ENCODE measurements at places on chromosomes 7 and 10. TPM values are rescaled to one million over a fixed set of nuclear protein-coding genes. Genes with fewer than 3 reads are reported as not detected.

DNA sequence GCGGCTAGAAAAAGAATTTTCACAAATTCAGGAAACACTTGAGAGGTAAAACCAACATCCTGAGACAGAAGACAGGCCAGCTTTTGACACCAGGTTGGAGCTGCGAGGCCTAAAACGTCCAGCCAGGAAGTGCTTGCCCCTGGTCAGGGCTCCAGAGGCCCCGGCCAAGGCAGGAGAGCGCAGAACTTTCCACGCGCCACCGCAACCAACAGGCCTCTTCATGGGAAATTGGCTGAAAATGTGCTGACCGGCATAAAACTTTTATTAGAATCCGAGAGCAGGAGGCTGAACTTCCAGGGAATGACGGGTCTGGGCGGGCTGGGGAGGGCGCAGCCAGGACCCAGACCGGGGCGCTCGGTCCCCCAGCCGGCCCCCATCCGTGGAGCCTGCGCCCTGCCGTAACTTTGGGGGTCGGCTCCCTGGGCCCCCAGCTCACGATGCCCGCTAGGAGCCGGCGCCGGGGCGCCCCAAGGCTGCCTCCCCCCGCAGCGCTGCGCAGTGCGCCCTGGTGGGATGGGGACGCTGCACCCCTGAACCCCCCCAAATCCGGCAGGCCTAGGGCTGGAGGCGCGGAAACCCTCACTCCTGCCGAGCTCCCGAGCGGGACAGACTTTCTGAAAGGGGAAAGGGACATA is 414.0 kb upstream of the MKI67 start:
- no peaks in the 10 kb centered on the region for H3K36me3 ChIP-seq
- DNase-seq: no peak
- H3K27ac ChIP-seq: no peak overlapping the region
- no peaks in the 10 kb centered on the region for H3K27me3 ChIP-seq

GRCh38 chr10:107144490-107144889 is 20.0 kb downstream of the SORCS1 start:
- DNase-seq: no peak
- H3K36me3 ChIP-seq: no peaks in the 10 kb centered on the region
- no peak overlapping the region for H3K4me3 ChIP-seq
- no peak overlapping the region for H3K27ac ChIP-seq
- no peaks in the 10 kb centered on the region for H3K4me1 ChIP-seq

DNA sequence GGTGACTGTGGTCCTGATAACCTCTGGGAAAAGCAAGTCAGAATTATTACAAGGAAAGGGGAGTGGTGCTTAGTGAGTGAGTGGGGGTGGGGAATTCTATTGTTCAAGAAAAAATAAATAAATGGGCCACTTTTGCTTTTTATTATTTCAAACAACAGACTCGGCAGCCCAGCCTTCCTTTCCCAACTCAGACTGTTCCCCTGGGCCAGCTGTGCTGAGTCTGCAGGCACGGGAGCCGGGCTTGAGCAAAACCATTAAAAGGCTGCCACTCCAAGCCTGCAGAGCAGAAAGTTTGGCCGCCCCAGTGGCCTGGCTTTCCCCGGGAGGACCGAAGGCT is 90.0 kb downstream of the PLXNA4 start:
- H3K27ac ChIP-seq: peak overlapping the region; percentile 49
- no peaks in the 10 kb centered on the region for H3K36me3 ChIP-seq
- DNase-seq: peak; percentile 98
- no peaks in the 10 kb centered on the region for H3K27me3 ChIP-seq
- H3K4me3 ChIP-seq: no peak overlapping the region

DNA sequence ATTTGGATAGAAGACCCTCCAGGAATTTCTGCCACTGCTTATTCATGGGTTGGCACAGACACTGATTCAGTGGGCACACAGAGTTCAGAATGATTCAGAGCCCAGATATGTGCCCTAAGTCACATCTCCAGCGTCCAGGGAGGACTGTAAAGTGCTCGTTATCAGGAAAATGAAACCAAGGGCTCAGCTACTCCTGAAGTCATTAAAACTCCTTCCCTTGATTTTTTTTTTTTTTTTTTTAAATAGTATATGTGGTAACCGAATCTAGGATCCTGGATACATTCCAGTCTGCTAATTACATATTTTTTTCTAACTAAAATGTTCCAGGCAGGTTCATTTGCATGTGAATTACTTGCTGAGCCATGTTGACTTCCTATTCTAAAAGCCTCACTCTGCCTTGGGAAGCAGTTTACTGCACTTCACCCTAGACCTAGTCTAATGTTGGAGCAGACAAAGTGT is 34.7 kb downstream of the MET start:
- DNase-seq: peak; percentile 82
- H3K4me1 ChIP-seq: peaks cover 42% of the 10 kb centered on the region
- peak overlapping the region; percentile 52 for H3K4me3 ChIP-seq
- H3K27me3 ChIP-seq: no peaks in the 10 kb centered on the region

DNA sequence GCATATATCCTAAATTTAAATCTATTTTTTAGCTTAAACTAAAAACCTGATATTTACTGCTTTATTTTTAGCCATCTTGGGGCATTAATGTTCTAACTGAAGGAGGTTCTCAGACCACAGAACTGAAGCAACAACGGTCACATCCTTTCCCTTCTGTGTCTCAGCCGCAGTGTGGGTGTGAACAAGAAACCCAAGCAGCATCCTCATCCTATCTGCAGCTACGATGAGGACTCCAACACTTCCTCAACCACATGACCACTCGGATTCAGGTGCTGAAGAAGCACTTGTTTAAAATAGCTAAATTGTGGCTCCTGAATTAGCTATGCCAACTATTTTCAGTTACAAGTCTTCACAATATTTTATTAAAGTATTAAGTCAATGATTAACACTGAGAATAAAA is 5.3 kb downstream of the ESYT2 start:
- H3K27ac ChIP-seq: no peak overlapping the region
- no peaks in the 10 kb centered on the region for H3K36me3 ChIP-seq
- peaks cover 35% of the 10 kb centered on the region for H3K4me1 ChIP-seq
- DNase-seq: no peak
- H3K4me3 ChIP-seq: no peak overlapping the region

DNA sequence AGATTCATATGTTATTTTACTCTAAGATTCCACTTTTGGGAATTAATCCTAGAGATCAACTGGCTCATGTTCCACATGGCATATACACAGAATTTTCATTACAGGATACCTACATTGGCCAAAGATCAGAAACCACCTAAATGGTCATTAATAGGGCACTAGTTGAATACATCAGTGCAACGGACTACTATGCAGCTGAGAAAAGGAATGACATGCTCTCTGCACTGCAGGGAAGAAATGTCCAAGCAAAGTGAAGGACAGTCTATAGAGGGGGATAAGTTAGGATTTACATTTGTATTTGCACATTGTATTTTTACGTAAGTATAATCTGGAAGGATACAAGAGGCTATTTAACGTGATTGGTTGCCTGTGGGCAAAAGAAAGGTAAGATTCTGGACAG is 67.7 kb upstream of the PRLHR start:
- no peaks in the 10 kb centered on the region for H3K36me3 ChIP-seq
- no peak for DNase-seq
- H3K4me3 ChIP-seq: no peak overlapping the region

DNA sequence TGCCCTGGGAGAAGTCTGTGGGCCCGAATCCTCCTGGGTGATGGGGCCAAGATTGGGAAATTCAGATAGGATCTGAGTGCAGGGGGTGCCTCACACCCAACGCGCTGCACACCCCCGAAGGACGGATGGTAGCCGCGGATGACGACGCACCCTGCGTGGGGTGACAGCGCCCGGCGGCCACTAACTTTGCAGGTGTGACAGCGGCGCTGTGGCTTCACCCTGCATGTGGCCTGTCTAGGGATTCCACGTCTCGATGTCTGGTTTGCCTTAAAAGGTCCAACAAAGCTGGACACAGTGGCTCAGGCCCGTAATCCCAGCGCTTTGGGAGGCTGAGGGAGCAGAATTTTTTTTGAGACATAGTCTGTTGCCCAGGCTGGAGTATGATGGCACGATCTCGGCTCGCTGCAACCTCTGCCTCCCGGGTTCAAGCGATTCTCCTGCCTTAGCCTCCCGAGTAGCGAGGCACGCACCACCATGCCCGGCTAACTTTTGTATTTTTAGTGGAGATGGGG is 18.6 kb downstream of the ADAP1 start:
- H3K4me3 ChIP-seq: no peak overlapping the region
- no peaks in the 10 kb centered on the region for H3K4me1 ChIP-seq
- peaks cover 7% of the 10 kb centered on the region for H3K27me3 ChIP-seq
- no peaks in the 10 kb centered on the region for H3K36me3 ChIP-seq
- H3K27ac ChIP-seq: no peak overlapping the region

- no peak overlapping the region for H3K27ac ChIP-seq
- H3K27me3 ChIP-seq: no peaks in the 10 kb centered on the region
- no peaks in the 10 kb centered on the region for H3K4me1 ChIP-seq
- H3K36me3 ChIP-seq: no peaks in the 10 kb centered on the region
- no peak for DNase-seq
Observed at GRCh38 chr10:21995557-21995956, 8.0 kb downstream of the DNAJC1 start.

AGR2 gene
- not detected for total RNA-seq

NME8 gene
- not detected for total RNA-seq

C10orf143 gene
- total RNA-seq: 0.44 TPM

Measured in endothelial cell of umbilical vein (primary cell).